NCI-H1417 treated with DMSO at 0.1 percent for 48 hours (cell line): ENCODE measurements at places on chromosomes 16 and 17.

DNA sequence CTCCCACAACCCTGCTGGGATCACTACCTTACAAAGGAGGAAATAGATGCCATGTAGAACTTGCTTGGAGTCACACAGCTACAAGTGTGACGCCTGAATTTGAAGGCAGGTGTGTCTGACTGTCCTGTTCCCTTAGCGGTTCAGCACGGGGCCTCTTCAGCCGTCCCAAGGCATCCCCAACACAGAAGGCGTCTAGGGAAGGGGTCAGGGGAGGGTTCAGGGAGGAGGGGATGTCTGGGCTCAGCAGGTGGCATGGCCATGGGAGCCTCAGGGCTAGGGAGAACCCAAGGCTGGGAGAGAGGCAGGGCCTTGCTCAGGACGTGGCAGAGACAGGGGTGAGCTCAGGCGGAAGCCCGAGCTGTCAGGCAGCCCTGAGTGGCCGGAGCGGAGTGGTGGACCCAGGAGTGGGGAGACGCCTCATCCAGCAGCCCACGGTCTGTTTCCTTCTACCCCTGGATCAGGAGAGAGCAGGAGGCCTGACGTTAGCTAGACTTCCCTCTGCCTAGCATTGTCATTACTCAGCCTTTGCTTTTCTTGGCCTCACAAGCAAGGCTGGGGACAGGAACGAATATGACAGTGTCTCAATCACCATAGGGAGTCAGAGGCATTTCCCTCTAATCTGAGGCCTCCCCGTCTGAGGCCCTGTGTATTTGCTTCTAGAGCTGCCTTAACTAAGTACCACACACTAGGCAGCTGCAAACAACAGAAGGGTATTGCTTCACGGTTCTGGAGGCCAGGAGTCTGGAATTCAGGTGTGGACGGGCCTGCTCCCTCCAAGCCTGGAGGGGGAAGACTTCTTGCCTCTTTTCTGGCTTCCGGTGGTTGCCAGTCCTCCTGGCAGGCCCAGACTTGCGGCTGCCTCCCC lies 31.3 kb upstream of the ANKRD40CL start:
- no peak for DNase-seq

DNA sequence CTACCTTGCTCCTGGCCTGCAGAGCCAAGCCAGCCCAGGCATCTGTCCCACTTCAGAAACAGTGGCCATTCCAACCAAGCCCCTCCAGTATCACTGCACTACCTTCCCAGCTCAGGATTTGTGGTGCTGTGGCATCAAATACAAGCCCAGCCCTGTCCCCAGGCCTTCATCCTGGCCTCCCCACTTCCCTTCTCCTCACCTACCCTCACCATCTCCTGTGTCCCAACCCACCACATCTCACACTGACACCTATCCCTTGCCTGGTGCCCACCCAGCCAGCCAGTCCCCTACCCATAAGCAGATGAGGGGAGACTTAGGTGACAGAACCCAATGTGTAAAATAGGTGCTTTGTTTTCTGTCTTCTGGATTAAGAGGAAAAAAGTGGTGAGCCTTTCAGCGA lies 66.0 kb upstream of the CDH5 start:
- DNase-seq: no peak

GRCh38 chr17:55420067-55420775 lies 1.4 kb downstream of the MMD start:
- no peak for DNase-seq

- DNase-seq: no peak
These were observed 44.7 kb downstream of the REXO5 start for GRCh38 chr16:20850981-20851380.

- no peak for DNase-seq
These were observed 248.2 kb downstream of the TOX3 start for GRCh38 chr16:52298769-52299168.

GRCh38 chr16:80682421-80683070 lies 121.9 kb downstream of the CDYL2 start:
- DNase-seq: no peak

- no peak for DNase-seq
These were observed 10.3 kb upstream of the SAMD14 start for GRCh38 chr17:50139950-50140885.

GRCh38 chr17:1012823-1013728 lies 16.1 kb downstream of the TIMM22 start:
- no peak for DNase-seq

GRCh38 chr17:27944546-27945332 lies 51.6 kb upstream of the LYRM9 start:
- no peak for DNase-seq

GRCh38 chr16:23821875-23822688 lies 13.7 kb upstream of the PRKCB start:
- DNase-seq: no peak

DNA sequence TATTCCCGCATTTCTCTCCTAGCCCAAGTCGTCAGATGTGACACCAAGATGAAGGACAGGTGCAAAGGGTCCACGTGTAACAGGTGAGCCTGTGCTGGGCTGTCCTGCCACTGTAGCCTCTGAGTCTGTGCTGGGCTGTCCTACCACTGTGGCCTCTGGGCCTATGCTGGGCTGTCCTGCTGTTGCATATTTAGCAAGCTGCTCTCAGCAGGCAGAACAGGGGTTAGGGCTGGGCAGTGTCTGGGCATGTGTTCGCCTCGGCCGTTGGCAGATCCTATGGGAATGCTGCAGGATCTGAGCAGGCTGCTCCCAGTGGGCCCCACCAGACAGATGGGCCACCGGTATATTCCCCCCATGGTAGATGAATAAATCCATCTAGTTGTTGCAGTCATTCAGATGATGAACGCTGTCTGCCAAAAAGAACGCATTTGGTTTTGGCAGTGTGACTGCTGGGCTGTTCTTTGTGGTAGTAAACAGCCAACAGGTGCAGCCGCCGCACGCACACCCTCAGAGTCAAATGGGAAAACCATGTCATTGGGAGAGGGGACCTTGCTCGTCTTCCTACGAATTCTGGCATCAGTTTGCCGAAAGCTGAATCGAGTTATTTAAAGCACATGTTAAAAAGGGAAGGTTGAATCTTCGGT lies 49.2 kb downstream of the CRISPLD2 start:
- no peak for DNase-seq

DNA sequence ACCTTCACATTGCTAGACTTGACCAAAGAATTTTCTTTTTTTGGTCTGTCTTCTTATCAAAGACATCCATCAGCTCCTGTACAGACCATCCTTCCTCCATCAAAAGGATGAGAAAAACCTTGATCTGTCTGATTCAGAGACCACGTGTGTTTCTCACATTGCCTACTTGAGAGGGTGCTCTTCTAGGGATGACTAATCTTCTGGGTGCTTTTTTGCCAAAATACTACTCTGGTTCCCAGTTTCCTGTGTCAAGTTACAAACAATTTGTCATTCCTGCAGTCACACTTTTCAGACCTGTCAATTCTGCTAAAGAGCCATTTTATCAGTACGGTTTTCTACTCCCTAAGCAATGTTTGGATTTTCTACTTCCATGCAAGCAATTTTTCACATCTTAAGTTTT lies 492.2 kb downstream of the CDH11 start:
- DNase-seq: no peak

DNA sequence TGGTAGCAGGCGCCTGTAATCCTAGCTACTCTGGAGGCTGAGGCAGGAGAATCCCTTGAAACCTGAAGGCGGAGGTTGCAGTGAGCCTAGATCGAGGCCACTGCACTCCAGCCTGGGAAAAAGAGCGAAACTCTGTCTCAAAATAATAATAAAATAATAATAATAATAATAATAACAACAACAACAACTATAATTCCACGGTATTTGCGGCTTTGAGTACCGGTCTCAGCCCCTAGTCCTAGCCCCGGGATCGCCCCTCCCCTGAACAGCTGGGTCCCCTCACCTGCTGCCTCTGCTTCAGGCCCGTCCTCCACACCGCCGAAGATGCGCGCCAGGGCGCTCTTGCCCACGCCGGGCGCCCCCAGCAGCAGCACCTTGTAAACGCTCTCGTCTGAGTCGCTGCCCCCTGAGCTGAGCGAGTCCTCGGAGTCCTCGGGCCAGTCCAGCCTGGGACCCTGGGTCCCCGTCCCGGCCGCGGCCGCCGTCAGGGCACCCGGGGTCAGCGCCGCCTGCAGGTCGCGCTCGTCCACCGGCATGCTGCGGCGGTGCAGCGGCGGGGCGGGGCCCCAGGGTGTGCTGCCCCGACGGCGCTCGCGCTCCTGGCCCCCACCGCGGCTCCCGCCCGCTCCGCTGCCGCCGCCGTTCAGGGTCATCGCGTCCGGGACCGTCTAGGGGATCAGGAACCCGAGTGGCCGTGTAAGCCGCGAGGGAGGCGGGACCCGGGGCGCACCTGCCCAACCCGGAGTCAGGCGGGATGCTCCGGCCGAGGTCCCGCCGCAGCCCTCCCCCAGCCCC lies 611 bp downstream of the RRAD start:
- no peak for DNase-seq

- no peak for DNase-seq
These were observed 765 bp downstream of the MYO18A start for GRCh38 chr17:29179232-29180033.

DNA sequence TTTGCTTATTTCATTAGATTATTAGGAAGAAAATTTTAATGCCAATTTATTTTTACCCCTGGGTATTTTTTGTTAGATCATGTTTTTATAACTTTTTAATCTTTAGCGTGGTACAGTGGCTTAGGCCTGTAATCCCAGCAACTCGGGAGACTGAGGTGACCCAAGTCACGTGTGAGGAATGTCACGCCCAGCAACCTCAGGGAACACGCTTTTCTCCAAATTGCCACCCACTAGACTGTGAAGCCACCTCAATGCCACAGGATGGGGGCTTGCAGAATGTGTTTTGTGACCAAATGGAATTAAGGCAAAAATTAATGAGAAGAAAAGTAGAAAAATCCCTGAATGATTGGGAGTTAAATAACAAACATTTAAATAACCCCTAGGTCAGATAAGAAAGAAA lies 141.8 kb downstream of the LAT start:
- no peak for DNase-seq

DNA sequence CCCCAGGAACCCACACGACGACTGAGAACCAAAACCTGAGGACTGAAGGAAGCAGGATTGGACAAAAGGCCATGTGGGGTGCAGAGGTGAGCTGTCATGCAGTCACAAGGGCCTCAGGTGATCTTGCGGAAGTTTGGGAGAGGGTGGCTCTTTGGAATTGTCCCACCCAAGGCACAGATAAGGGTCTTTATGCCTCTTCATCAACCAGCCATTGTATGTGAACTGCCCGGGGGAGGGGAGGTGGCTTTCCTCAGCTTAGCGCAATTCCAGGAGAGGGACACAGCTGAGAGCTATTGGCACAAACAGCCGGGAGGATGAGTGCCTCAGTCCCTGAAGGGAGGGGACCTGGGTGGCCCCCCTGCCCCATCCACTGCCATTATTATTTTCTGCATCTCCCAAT lies 55.1 kb upstream of the PHOSPHO1 start:
- no peak for DNase-seq

DNA sequence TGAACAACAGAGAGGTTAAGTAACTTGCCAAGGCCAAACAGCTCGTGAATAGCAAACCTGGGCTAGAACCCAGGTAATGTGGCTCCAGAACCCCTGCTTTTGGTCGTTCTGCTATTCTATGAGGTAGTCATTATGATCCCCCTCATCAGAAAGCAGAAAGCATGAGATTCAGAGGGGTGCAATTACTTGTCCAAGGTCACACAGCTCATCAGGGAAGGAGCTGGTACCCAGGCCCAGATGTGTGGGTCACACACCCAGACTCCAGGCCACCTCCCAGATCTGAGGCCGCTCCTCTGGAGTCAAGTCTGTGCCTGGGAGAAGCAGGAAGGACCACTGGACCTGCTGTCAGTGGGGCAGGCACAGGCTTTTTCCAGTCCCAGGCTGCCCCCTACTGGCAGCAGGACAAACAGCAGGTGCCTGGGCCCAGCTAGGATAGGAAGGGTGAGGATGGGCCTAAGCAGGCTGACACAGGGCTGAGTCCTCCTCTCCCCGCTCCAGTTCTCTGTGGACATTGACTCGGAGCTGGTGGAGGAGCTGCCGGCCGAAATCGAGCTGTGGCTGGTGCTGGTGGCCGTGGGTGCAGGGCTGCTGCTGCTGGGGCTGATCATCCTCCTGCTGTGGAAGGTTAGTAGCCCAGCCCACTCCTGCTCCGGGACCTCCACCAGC lies 7.8 kb upstream of the PDK2 start:
- no peak for DNase-seq

DNA sequence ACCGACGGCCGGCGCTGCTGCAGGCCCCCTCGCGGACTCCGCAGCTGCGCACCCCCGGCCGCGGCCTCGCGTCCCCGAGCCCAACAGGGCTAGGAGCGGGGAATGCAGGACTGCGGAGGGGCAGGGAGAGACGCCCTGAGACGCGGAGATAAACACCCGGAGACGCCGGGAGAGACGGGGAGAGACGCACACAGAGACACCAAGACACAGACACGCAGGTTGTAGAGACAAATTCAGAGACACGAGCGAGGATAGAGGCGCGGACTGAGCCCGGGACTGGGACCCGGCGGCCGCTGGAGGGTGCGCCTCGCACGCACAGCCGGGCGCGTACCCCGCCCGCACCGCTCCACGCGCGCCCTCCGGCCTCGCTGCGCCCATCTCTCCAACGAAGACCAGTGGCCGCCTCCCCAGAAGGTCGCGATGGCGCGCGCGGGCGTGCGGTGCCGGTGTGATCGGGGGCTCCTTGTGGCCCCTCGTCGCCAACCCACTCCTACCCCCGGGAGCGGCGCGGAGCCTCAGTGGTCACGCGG lies 902 bp downstream of the STAC2 start:
- no peak for DNase-seq

GRCh38 chr17:41413353-41413957 lies 10.9 kb downstream of the KRT37 start:
- no peak for DNase-seq

GRCh38 chr16:3317315-3317999 lies 12.2 kb downstream of the ZNF75A start:
- DNase-seq: no peak

- no peak for DNase-seq
These were observed 7.2 kb downstream of the MRPL27 start for GRCh38 chr17:50365649-50366393.

- no peak for DNase-seq
These were observed 2.2 kb upstream of the TOX3 start for GRCh38 chr16:52549011-52549692.

DNA sequence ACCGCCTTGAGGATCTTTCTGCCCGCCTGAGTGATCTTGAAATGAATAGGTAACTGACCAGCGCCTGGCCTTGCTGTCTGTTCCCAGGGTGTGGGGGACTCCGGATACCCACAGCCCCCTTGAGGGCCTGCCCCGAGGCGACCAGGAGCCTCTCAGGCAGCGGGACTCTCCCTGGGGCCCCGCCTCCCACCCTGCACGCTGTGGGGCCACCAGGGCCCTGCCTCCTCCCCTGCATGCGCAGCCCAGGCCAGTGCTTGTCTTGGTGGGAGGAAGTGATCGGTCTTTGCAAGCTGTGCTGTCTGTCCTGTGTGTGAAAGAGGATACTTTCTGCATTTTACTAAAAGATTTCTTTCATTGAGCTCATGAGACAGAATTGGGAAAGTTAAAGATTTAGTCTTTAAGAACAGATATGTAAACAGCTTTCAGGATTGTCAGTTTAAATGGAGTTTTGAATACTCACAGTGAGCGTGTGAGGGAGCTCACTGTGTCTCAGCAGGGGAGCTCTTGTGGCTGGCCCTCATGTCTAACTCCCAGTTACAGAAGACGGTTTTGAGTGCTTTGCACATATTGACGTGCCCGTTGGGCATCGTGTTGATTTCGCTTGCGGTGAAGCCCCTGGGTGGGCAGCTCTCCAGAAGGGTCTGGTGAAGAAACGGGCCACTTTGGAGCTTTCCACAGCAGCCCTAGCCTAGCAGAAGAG lies 36.1 kb upstream of the CAPN15 start:
- DNase-seq: no peak
